Activated CD4-positive, alpha-beta T cell treated with anti-CD3 and anti-CD28 coated beads, Interleukin-2, amount 10 ng/mL, durations not matched to agents 7 days and 5 days (primary cell): ENCODE measurements at places on chromosomes 6 and 20.
A peak's percentile ranks its signal among the peaks of the same experiment; 100 is the strongest.

DNA sequence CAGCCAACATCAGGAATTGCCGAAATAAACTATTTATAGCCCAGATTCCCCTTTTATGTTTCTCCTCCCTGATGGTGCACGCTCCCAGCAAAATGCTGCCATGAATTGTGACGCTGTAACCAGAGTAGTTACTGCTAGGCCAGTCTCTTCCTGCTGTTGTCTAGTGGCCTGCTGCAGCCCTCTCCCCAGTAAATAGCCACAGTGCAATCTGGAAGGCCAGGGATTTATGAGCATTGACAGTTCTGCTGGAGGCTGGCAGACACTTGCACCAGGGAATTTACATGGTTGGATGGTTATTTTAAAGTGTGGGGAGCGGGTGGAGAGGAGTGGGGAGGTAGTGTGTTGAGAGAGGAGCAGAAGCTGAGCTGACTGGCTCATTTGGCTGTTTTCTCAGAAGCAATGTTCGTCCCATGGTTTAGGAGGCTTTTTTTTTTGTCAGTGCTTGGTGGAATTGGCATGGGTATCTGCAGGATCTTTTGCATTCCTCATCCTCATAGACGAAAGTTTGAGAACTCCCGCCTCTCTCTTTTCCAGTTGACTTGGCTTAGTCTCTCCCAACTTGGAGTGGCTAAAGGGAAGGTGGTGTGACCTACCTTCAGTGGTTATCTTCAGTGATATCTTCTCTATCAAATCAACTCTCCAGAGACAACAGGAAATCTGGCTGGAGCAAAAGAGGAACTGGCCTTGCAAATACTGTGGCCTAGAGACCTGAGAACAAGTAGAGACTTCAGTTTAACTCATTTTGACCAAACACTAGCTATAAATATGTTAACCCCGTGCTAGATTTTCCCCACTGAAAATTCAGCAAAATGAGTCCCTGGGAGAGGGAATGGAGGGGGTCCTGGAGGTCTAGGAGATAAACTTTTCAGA, 99.3 kb upstream of the VSTM2L start:
- no peak for DNase-seq

- no peak for DNase-seq
These were observed 81.6 kb upstream of the KHDRBS2 start for GRCh38 chr6:62367601-62368000.

GRCh38 chr6:107602321-107603005, 112.5 kb downstream of the SOBP start:
- no peak for DNase-seq

- DNase-seq: no peak
These were observed 161.9 kb downstream of the GMPR start for GRCh38 chr6:16400248-16400760.

DNA sequence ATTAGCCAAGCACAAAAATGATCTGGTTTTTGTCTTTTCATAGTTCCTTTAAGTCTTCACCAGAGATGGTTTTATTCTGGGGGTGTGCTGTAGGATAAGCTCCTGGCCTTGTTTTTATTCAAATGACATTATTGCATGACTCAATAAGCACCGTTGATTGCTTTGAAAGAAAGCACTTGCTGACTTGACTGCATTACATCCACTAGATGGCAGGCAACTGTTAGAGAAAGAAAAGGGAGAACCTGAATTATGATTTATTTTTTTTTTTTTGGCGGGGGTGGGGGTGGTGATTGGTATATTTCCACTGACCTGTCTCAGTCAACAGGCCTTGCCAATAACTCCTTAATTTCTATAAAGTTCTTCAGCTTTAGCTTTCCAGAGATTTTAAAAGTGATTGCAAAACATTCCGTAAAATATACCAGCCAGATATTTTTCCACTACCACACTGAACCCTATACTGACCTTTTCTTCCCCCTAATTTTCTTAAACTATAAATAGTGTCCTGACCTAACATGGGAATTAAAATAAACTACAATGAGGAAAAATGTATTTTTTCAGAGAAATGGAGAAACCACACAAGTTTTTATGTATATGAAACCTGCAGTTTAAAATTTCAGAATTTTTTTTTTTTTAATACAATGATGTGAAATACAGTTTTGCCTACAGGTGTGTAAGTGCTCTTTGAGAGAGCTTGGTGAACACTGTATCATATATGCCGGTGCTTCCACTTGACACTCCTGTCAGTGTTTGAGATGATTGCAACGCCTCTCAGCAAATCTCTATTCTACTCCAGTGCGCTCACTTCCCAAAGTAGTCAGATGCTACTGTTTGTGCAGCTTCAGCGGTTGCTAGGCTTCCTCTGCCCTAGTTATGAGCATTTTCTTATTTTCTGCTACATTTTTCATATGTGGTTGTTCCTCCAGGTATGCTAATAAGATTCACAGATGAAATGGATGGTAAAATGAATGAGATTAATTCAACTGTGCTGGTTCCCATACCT, 274.3 kb downstream of the CD109 start:
- DNase-seq: no peak

GRCh38 chr20:34636648-34637047, 40.2 kb downstream of the PIGU start:
- DNase-seq: no peak

DNA sequence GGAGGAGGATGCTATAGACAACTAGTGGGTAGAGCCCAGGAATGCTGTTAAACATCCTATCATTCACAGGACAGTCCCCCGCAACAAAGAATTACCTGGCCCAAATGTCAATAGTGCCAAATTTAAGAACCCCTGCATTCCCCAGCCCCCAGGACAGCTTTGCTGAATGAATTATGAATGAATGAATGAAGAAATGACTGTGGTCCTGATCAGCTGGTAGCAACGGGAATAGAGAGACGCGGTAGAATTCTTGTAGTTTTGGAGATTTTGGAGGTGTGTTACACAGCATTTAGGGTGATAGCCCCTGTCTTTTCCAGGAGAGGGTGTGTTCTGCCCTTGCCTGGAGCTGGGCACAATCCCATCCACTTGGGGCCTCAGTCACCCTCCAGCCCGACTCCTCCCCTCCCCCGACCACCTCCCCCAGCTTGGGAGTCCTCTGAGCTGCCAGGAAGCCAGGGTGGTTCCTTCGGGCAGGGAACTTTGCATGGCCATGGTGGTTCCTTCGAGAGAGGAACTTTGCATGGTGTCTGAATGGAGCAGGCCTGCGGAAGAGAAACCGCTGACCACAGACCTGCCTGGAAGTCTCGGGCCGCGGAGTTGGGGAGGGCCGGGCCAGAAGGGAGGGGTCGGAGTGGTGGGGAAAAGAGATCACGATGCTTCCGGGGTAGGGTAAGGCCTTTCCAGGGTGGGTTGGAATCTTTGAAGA, 1.0 kb upstream of the HCK start:
- no peak for DNase-seq

DNA sequence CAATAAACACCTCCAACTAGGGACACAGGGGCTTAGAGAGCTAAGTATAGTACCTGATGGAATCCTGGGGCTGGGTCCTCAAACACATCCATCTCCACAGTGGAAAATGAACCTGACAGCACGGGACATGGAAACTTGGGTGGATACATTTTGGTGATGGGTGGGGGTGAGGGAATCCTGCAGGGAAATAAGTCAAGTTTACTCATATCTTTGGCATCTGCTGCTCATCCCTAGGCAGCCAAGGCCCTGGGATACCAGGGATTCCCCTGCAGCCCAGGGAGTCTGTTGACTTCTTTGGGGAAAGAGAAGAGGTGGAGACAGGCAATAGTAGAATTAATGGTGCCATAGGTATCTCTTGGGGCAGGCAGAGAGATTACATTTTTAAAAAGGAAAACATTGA, 6.6 kb downstream of the APOBEC2 start:
- no peak for DNase-seq

DNA sequence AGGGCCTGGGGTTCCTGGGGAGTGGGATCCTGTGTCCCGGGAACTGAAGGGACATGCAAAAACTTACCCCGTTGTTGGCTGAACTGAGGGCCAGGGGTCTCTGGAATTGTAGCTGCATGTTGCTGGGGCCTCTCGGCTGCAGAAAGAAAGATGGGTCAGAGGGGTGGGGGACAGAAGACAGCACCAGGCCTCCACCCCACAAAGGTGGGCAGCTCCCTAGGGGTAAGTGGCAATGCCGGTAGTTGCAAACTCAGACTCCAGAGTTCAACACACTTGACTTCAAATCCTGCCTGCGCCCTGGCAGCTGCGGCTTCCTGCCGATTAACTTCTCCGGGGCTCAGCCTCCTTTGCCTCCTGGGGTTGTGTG, 4.8 kb downstream of the ZBP1 start:
- DNase-seq: no peak

- no peak for DNase-seq
These were observed 134.0 kb downstream of the QRSL1 start for GRCh38 chr6:106763361-106763760.

DNA sequence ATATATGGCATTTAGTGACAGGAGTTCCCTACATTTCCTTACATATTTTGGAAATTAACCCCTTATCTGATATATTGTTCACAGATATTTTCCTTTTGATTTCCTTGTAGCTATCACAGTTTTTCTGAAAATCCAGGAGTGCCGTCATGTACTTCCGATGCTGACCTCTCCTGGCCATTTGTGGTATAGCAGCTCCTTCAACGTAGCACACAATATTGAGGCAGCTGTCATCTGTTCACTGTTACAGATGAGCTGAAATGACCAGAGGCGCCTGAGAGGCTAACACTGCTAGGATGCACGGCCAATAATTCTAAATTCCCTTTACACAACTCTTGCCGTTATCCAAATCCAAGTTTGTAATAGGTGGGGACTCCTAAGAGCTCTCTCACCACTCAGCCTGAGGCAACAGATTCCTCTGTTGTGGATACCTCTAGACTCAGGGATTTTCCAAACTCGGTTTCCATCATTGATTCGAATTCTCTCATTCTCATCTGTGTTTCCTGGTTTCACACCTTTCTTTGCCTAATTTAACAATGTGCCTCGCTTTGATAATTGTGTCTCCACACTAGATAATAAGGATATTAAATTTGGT, 53.0 kb downstream of the MMUT start:
- DNase-seq: peak; percentile 65

- no peak for DNase-seq
These were observed 45.3 kb downstream of the DLL1 start for GRCh38 chr6:170245475-170245992.

GRCh38 chr6:110814102-110815014, 911 bp downstream of the CDK19 start:
- DNase-seq: peak; percentile 57

- no peak for DNase-seq
These were observed 33.4 kb upstream of the PRIM2 start for GRCh38 chr6:57283911-57284455.

GRCh38 chr6:135883045-135883444, 31.5 kb downstream of the PDE7B start:
- DNase-seq: no peak

GRCh38 chr6:39223555-39223954, 5.7 kb downstream of the KCNK5 start:
- DNase-seq: no peak
